Chondrocyte (in vitro differentiated cells): ENCODE measurements at places on chromosomes 6 and 20.

DNA sequence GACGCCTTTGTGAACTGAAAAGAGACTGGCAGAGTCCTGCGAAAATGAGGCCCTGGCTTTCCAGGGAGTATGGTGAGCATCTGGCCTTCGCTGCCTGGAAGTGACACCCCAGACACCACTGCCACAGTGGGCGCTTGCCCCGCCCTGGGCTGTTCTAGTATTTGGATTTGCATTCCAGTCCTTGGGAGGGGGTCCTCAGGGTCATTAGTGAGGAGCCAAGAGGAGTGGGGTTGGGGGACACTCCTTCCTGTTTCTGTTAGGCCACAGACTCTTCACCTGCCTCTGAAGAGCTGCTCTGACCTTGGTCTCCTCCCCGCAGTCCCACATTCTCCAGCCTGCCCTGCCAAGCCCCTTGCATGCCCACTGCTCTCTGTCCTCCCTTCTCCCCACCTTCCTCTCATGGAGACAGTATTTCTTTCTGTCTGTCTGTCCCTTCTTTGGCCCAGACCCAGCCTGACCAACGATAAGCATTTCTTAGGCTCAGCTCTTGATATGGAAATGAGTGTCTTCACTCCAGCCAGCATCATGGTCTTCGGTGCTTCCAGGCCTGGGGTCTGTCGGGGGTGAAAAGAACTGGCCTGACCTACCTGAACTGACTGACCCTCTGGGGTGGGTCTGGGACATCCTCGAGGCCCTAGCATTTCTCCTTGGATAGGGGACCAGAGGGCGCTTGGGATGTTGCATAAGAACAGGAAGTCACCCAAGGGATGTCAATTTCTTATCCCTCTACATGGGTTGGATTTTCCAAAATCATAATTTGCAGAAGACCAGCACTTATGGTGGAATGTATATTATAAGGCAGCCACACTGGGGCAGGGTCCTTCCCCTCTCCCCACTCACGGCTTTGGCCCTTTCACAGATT lies 19.4 kb downstream of the SLC9A8 start:
- no peak for DNase-seq
- no peaks in the 10 kb centered on the region for H3K27me3 ChIP-seq
- no peak overlapping the region for H3K4me3 ChIP-seq
- H3K36me3 ChIP-seq, result peaks cover 18% of the 10 kb centered on the region

GRCh38 chr6:118876198-118876597 lies 17.8 kb upstream of the ASF1A start:
- peaks cover 2% of the 10 kb centered on the region for H3K36me3 ChIP-seq
- H3K4me3 ChIP-seq, result no peak overlapping the region
- H3K4me1 ChIP-seq, result peaks cover 30% of the 10 kb centered on the region

GRCh38 chr6:169558774-169559441 lies 142.9 kb downstream of the WDR27 start:
- H3K4me1 ChIP-seq, result no peaks in the 10 kb centered on the region
- DNase-seq, result no peak
- no peak overlapping the region for H3K4me3 ChIP-seq

DNA sequence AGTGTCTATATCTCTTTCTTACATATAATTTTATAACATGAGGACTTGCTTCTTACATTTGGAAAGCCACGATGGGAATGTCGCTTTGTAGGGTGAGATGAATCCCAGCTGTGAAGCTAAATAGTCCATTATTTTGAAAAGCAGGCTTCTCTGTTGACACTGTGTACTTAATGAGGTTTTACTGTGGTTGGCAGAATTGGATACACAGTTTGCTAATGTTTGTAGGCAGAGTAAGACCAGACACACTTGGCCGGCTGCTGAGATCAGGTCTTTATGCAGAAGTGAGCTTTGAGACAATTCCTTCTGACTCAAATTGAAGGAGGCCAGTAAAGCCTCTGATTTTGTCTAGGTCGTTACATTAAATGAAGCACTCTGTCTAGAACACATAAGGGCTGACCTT lies 93.0 kb downstream of the NDUFAF5 start:
- H3K4me1 ChIP-seq, result no peaks in the 10 kb centered on the region
- no peak overlapping the region for H3K4me3 ChIP-seq
- DNase-seq, result no peak
- no peaks in the 10 kb centered on the region for H3K36me3 ChIP-seq
- no peak overlapping the region for H3K27ac ChIP-seq

DNA sequence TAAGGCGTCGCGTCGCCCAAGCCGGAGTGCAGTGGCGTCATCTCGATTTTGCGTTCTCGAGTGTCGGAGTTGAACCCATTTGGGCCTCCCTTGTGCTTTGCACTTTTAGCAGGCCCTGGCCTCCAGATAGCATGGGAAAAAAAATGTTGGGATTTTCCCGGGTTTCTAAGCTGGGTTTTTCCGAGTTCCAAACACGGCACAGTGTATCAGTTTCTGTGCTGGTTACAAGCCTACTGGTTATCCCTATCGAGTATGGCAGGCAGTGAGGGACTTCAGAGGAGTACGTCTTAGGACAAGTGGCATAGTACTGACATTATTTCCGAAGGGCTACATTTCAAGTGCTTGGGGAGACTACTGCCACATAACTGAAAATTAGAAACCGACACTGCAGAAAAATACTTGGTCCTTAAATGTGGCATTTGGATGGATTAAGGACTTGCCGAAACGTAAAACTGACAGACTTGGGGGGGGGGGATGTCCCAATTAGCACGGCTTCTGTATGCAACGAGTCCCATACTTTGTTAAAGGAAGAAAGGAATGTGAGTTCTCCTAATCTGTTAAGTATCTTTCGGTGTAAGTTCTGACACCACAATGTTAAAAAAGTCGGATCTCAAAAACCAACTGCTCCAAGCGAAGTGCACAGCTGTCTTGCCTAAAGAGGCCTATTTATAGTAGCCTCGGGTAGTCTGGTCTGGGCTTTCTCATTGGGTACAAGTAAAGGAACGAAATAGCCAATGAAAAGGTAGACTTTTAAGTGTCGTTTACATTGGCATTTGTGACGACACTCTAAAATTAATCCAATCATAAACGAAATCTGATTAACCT lies 70.2 kb downstream of the HFE start:
- H3K4me1 ChIP-seq, result peaks cover 40% of the 10 kb centered on the region
- peak overlapping the region; percentile 99 for H3K27ac ChIP-seq

DNA sequence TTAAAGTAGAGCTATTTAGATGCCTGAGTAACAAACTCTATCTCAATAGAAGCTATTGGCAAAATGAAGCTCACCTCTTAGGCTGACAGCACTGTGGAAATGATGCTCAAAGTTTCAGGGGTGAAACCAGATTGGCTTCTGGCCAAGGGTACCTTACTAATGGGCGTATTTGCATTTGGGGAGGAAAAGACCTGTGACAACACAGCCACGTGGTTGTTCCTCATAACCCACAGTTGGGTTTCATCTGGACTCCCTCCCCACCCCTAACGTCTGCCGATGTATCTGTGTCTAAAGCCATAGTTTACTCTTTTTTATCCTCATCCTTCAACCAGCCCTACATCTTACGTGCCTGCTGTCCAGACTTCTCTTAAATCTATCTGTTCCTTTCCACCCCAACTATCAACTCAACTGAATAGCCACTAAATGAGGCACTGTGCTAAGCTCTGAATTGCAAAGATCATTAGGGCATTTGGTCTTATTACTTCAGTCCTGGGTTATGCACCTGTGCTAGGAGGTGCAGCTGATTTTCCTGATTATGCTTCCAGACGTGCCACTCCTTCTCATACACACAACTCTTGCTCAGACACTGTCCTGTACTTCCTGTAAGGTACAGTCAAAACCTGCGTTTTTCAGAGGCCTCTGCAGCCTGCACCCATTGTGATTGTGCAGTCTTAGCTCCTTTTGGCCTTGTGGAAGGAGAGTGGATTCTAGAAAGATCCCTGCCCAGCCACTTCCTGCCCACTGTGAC lies 80.6 kb upstream of the ARMC2 start:
- DNase-seq, result no peak
- no peak overlapping the region for H3K4me3 ChIP-seq
- peaks cover 7% of the 10 kb centered on the region for H3K4me1 ChIP-seq
- peaks cover 9% of the 10 kb centered on the region for H3K27me3 ChIP-seq
- peaks cover 5% of the 10 kb centered on the region for H3K36me3 ChIP-seq
